ENCODE measurements at places on chromosomes 16 and 17.

DNA sequence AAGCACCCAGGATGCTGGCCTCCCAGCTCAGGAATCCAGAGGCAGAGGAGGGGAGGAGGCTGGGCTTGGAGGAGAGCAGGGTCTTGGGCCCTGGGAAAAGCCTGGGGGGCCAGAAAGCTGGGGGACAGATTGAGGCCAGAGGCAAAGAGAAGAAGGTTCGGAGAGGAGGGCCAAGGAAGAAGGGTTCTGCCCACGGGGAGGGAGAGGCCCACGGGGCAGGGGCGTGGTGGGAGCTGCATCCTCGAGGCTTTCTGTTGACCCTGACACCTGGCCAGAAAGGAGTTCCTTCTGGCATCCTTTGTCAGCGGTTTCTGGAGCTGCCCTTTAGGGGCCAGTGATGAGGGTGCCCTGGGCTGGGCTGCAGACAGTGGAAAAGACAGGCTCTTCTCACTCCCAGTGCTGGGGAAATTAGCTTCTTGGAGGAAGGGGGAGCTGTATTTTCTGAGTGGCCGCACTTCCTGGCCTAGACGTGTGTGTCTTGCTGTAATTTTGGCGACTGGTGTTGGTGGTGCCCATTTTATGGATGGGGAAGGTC is 308.7 kb downstream of the SEC14L1 start:
- no peak for DNase-seq

GRCh38 chr17:28328325-28328724 is 6.9 kb downstream of the IFT20 start:
- DNase-seq = no peak

DNA sequence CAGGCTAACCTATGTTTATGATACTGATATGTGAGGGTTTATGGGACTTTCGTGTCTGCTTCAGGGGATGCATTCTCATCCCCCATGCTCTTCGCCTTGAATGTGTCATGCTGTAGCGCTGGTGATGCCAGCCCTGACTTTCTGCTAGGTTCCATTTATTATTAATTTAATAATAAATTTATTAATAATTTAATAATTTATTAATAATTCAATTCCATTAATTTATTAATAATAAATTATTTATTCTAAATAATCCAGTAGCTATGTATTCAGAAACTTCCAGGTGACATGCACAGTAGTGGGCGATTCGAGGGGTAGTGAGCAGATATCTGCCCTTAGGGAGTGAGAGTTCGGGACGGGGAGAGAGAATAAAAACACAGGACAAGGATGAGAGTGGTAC is 49.8 kb downstream of the SHISA6 start:
- no peak for DNase-seq

GRCh38 chr17:20059728-20060188 is 50.6 kb downstream of the SPECC1 start:
- no peak for DNase-seq

- peak; percentile 39 for DNase-seq
These were observed 737 bp downstream of the DHRS13 start for GRCh38 chr17:28901866-28902818.

- no peak for DNase-seq
These were observed 6.5 kb upstream of the ABR start for GRCh38 chr17:1186214-1186820.

DNA sequence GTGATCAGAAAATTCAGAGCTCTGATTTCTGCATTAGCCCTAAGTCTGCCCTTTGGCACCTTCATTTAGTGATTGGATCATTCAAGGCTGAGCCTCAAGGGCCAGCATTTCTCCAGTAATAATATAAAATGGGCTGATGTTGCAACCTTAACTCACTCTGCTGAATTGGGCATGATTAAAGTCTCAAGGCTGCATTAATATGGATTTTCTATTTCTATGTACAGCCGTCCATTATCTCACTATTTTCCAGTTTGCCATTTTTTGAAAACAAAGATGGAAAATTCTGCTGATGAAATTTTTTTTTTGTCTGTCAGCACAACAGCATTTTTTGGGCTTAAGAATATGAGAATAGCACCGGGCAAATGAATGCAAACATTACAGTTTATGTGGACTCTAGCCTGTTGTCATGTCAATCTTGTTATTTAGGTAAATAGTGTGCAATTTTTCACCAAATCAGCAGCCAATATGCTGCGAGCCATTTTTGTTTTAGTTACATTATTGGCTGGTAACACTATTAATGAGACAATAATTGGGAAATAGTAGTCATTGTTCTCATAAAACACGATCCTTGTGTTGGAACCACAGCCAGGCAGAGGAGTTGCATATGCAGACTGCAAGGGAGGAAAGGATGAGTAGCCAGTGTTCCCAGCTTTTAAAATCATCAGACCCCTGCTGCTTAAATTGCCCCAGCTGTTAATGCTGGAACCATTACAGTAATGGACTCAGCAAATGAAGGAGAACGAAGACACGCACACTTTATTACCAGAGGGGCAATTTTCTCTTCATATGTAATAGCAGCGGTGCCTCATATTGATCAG is 10.5 kb downstream of the FTO start:
- DNase-seq = no peak

- DNase-seq = no peak
These were observed 67.1 kb upstream of the NLK start for GRCh38 chr17:27975146-27976011.

- DNase-seq = no peak
These were observed 22.9 kb downstream of the DUSP14 start for GRCh38 chr17:37512442-37513068.

GRCh38 chr17:410543-411401 is 58.2 kb upstream of the RPH3AL start:
- peak; percentile 35 for DNase-seq

- DNase-seq = no peak
These were observed 125.2 kb upstream of the ZFHX3 start for GRCh38 chr16:73172973-73173709.

GRCh38 chr17:19316761-19317358 is 45.7 kb downstream of the B9D1 start:
- no peak for DNase-seq

GRCh38 chr16:11621539-11621919 is 34.8 kb upstream of the LITAF start:
- DNase-seq = no peak

DNA sequence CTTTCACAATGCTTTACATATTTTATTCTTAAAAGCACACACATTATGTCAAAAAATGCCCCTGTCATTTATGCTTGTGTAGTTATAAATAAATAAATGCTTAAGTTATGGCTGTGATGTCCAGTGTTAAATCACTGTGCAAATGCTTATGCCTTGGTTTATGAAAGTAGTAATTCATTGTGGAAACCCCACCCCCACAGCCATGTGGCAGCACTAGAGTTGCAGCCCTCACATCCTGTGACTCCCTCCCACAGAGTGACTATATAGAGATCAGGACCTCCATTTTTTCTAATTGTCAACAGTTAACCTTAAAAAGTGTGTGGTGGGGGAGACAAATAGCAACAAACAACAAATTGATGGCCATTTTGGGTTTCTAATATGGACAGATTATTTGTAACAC is 2.4 kb downstream of the SKAP1 start:
- peak; percentile 44 for DNase-seq

GRCh38 chr16:77297996-77298395 is 98.8 kb downstream of the SYCE1L start:
- no peak for DNase-seq

GRCh38 chr16:20830372-20830771 is 24.0 kb downstream of the REXO5 start:
- DNase-seq = no peak

- no peak for DNase-seq
These were observed 524.5 kb upstream of the C16orf82 start for GRCh38 chr16:26542198-26542597.

DNA sequence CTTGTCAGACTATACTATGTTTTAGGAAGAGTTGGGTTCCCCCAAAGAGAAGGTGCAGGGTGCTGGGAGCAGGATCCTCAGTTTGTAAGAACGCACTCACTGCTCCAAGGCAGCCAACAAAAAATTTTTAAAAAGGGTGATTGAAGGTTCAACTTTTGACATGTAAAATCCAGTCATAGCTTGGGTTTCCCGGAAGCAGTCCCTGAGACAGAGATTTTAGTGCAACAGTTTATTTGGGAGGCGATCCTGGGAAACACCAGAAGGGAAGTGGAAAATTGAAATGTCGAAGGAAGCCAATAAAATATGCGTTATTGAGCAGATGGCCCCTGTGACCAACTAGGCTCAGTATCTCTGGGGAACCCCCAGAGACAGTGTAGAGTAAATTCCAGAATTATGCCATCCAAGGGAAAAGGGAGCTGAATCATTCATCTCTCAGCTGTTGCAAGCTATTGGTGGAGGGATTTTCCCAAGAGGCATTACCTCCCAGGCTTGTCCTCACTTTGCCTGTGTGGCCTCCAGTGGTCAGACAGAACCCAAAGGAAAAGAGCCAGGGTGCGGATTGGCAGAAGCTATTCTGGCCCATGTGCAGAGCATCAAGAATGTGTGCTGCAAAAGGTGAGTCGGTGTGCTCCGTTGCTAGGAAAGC is 72.9 kb downstream of the HS3ST3B1 start:
- DNase-seq = no peak

DNA sequence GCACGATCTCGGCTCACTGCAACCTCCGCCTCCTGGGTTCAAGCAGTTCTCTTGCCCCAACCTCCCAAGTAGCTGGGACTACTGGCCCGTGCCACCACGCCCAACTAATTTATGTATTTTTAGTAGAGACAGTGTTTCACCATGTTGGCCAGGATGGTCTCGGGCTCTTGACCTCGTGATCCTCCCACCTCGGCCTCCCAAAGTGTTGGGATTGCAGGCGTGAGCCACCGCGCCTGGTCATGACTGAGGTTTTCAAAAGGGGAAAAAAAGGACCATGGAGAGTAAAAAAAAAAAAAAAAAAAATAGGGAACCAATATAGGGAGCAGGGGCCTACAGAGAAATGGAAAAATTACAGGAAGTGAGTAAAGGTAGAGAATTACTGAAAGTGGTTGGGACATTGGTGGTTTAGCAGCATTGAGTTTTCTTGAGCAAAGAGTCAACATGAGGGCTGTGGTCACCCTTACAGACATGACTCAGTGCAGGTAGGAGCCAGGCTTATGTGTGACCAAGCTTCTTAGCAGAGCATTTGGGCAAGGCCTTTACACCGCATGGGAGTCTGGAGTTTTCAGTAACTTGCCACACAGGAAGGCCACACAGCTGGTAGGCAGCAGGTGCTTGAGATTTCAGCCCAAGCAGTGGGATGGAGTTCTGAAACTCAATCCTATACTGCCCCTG is 447.3 kb downstream of the HS3ST3B1 start:
- no peak for DNase-seq

- DNase-seq = no peak
These were observed 2.2 kb upstream of the KRT19 start for GRCh38 chr17:41530062-41531048.

- no peak for DNase-seq
These were observed 33.5 kb upstream of the EMP2 start for GRCh38 chr16:10613785-10614485.

DNA sequence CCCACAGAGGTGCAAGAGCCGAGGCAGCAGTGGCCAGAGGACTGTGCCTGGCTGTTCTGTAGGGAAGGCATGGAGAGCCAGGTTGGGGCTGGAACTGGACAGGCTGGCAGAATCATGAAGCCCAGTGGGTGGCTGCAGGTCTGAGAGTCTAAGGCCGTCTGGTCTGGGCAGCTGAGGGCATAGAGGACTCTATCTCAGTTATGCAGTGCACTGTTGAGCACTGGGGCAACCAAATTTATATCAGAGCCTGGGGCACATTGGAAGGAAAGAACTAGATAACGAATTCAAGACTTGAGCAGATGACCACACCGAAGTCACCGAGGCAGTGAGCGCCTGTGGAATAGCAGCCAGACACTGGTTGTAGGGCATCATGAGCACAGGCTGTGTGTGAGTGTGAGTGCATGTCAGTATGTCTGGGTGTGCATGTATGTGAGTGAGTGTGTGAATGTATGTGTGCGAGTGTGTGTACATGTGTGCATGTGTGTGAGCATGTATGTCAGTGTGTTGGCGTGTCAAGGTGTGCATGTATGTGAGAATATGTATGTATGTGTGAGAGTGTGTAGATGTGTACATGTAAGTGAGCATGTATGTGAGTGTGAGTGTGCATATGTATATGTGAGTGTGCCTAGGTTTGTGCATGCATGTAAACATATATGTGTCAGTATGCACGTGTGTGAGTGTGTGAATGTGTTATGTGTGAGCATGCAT is 37.0 kb downstream of the RGS9 start:
- DNase-seq = no peak

DNA sequence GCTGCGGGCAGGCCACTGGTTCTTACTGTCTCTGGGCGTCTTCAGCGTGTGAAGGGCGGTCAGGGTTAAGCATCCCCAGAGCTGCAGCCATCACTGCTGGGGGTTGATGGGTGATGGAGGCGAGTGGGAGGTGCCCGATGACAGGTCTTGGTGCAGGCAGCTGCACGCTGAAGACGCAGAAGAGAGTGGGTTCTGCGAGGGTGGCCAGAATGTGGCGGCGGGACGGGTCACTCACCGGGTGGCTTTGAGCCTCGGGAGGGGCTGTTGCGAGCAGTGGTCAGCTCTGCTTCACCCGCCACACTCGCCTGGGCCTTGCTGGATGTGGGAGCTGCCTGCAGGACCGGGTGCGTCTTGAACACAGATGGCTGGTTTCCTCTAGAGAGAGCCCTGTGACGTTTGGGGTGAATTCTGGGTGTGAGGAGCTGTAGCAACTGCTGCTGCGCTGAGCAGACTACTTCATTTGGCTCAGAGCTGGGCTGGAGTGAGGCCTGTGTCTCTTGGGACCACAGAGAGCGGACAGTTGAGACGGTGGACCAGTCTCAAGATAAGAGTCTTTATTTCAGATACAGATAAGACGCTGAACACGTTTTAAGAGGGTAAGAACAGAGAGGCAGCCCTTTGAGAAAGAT is 44.6 kb upstream of the ZNF750 start:
- DNase-seq = no peak

DNA sequence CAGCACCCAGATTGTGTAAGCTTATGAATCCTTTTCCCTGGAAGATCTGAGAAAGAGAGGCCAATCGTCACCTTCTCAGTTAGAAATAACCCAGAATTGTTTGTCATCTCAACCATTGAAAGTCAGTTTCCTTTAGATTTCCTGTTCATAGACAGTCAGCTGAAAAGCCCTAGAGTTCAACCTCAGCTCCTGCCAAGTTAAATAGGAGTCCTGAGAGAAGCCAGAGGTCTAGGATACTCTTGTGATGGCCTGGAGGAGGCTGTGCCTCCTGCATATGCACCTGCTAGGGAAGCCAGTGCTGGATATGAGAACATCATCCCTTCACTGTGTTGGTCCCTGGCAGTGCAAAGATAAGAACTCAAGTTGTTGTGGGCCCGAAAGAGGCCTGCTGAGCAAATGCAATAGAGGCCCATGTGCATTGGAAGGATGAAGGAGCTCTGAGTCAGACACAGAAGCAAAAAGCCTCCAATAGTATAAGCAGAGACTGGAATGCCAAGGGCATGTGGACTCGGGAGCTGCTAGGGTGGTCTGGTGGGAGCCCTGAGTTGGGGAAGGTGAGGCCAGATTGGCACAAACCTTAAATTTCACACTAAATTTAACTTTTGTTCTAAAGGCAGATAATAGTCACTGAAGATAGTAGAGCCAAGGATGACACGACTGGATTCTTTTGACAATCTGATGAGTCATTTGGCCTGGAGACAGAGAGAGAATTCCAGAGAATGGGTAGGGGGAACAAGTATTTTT is 520.9 kb upstream of the CDH5 start:
- no peak for DNase-seq

- no peak for DNase-seq
These were observed 4.0 kb downstream of the PRKCA start for GRCh38 chr17:66306446-66306845.
